ENCODE measurements at places on chromosomes 3 and 15.

DNA sequence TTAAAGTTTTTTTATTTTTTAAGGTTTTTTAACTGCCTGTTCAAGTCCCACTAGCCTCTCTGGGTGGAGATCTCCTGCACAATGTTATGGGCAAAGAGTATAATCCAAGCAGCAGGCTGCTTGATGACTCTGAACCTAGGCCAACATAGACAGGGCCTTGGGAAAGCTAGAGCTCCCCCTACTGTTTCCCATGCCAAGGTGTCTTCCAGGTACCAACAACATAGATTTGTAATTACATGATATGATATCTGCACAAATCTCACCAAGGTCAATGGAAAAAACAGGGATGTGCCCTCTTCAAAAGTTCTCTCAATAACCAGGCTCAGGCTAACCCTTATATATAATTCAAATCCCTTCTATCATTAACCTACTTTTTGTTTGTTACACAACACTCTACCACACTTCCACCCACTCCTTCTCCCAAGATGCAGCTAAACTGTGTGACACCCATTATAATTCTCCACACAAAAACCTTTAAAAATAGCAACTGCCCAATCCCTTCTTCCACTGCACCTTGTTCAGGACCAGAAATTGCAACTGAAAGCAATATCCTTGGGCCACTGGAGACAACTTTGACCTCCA, 43.8 kb downstream of the RBM15B start:
- DNase-seq: peak; percentile 4

- peak; percentile 71 for DNase-seq
Observed at GRCh38 chr15:75455424-75455981, 4.0 kb upstream of the SIN3A start.

GRCh38 chr3:39134305-39134704, 19.1 kb downstream of the CSRNP1 start:
- no peak for DNase-seq

GRCh38 chr3:152069871-152070270, 196.4 kb downstream of the SUCNR1 start:
- DNase-seq: no peak

DNA sequence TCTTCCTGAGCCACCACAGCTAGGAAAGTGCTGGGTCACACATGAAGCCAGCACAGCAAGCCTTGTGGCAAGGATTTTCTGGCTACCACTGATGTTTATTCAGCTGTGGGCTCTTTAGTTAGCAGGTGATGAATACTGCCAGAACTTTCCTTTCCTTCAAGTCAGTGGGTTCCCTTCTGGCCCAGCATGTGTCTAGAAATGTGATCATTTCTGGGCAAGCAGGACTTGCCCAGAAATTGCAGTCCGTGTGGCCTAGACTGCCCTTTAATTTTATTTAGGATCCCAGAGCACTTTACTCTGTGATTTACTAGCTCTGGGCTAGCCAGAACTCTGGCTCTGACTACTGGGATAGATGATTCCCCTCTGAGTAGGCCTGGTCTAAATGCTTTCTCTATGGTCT, 397.5 kb downstream of the ZIC4 start:
- DNase-seq: no peak

DNA sequence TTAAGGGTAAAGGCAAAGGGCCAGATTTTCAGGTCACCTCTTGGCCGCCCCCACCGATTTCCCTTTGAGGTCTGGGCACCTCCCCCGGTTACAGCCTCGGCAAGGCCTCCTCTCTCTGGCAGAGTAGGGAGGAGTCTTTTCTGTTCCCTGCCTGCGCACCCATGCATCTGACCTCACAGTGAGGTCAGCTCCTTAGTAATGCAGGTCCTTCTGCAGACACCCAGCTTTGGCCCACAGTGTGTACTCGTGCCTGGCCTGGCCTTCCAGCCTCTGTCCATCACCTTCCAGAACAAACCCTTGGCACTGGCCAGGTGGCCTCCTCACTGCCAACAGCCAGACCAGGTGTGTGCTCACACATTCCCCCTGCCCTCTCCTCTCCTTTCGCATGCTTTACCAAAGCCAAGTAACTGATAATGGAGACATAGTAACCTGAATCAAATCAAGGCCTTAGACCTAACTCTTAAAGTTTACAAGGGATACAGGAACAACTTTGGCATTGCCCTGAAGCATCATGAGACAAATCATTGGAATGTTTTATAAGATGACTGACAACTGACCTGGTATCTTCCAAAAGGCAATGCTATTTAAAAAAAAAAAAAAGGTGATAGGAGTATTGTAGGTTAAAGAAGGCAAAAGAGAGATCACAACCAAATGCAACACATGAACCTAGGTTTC, 61.3 kb downstream of the CORO2B start:
- no peak for DNase-seq

DNA sequence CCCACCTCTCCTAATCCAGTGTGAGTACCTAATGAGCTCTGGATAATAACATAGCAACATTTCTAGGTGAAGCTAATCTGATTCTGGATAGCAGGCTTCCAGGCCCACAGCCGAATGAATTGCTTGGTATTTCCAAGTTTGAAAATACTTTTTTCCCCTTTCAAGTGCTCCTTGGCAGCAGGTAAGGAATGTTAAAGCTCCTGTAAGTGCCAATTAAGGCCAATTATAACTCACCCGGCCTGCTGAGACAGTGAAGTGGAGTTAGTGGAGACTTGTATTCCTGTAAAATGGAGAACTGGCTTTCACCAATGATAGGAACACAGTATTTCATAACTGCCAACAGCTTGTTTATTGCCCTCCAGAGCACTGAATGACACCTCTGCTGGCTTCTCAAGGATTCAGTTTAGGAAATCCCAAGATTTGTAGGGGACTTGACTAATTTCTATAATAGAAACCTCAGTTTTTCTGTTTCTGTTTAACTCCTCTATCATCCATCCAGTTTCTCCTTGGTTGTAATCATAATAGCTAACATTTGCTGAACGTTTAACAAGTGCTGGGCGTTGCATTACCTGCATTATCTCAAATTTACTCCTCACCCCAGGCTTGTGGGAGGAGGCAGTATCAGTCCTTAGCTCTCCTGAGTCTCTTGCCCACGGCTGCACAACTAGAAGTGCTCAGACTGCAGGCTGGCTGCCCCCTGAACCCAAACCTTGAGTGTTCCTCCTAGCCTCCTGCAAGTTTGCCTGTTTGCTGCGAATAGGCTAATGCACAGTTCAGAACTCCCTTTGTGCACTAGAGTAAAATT, 52.7 kb upstream of the SCAANT1 start:
- DNase-seq: no peak

DNA sequence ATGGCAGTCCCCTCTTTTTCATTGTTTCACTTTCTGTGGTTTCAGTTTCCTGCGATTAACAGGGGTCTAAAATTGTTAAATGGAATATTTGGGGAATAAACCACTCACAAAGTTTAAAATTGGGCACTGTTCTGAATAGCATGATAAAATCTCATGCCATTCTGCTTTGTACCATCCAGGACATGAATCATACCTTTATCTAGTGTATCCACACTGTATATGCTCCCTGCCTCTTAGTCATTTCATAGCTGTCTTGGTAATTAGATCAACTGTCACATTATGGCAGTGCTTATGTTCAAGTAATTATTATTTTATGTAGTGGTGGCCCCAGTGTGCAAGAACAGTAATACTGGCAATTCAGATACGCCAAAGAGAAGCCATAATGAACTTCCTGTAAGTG, 734.5 kb downstream of the ZPLD1 start:
- DNase-seq: no peak

DNA sequence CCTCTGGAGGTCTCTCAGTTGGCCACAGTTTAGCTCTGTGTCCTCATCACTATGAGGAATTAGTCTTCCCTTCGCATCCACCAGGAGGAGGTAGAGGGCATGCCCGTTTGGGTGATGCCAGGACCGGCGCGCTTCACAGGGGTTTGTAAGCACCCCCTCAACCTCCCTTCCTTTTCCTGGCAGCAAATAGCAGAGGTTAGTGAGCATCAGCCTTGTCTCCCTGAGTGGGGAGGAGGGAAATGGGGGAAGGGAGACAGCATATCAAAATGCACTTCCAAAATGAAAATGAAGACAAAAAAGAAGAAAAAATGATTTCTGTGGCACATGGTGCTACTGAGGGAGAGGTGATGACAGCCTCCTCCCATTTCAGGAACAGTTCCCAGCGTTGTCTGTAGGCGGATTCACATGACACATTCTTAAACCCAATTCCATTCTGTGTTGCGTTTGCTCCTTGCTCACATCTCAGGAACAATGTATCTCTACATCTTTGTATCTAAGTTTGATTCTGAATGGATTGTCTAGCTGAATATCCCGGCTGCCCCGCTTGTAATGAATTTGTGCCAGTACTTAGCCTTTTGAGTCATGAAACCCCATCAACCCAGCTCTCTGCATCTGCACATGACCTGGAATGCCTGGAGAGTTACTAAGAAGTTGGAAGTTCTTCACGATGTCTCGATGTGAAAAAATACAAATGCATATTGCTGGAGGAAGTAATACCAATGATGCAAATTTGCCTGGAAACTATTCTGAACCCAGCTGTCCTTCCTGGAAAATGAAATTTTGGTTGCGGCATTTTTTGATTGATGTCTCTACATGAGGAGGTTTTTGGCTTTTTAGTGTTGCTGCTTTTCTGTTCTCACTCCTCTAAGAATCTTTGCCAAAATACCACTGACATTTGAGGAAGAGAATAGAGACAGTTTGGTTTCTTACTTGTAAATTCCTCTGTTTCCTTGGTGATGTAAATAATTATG, 45.2 kb downstream of the TYRO3 start:
- peak; percentile 22 for DNase-seq

DNA sequence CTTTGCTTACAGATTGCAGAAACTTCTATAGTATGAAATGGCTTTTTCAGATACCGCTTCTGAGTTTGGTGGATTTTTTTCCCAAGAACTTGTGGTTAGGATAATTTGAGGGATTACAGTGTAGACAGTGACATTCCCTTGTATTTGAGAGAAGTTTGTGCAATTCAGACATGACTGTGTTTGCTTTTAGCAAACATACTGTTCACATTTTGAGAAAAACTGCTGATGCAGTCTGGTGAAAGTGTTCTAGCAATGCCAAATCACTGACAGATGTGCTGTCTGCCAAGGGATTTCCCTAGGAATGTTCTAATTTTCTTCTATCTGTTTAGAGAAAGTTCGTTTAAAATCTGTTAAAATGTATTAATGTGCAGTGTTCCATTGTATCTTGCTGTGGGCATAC, 652.6 kb downstream of the FHIT start:
- DNase-seq: no peak

GRCh38 chr3:196493292-196493691, 10.3 kb downstream of the RNF168 start:
- DNase-seq: no peak

- DNase-seq: no peak
Observed at GRCh38 chr15:64058279-64058678, 12.0 kb upstream of the DAPK2 start.

DNA sequence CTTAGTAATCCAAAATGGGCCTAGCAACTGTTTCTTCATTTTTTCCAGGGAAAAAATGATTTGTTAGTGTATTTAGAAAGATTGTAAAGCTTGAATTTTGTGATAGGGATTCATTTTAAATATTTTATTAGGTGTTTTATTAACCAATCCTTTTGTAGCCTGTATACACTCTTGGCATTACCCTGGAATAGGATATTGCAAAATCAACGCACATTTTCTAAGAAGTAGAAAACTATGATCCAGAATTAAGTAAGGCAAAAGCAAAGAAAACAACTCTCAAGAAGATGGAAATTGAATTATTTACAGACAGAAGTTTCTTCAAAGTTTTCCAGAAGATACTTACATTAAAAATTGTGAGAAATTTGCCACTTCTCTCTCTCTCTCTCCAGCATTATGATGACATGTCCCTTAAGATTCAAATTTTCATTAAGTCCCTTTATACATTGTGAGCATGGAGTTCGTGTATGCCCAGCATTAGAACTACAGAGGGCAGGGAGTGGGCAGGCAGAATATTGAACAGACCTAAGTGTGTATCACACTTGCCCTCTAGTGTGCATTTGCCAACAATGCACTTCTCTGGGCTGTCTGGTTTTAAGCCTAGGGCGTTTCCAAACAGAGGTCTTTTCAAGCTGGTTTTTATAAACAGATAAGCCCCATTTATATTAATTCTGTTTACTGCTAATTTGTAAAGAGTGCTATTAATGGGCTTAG, 28.5 kb upstream of the CMSS1 start:
- DNase-seq: no peak

DNA sequence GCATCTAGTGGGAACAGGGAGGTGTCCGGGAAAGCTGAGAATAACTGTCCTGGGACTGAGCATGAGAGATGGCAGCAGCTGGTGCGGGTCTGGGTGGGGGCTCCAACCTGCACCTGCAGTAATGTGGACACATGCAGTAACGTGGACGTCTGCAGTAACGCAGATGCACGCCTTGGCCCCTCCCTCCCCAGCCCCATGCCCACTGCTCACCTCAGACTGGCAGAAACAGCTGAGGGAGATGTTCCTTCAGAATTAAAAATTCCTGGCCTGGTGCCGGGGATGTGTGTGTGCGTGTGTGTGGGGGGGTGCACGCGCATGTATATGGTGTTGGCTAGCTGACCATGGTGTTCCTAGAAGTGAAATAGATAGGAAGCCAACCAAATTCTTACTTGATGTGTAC, 86.7 kb upstream of the OXTR start:
- no peak for DNase-seq

GRCh38 chr15:40287968-40288367, 5.1 kb upstream of the ANKRD63 start:
- no peak for DNase-seq

DNA sequence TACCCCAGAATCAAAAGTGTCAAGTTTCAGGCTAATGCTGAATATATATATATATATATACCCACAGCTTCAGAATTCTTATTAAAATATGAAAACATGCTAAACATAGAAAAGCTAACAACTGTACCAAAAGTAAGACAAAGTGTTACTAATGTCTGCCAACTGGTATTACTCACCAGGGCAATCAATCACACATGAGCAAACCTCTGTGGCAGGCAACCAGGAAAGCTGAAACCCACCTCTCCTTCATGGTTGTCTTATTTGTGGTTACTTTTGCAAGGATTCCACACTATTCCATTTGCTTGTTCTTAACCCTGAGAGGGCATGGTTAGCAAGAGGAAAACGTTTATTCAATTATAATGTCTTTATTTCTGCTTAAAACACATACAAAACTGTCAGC, 512.3 kb upstream of the MDFIC2 start:
- DNase-seq: no peak

DNA sequence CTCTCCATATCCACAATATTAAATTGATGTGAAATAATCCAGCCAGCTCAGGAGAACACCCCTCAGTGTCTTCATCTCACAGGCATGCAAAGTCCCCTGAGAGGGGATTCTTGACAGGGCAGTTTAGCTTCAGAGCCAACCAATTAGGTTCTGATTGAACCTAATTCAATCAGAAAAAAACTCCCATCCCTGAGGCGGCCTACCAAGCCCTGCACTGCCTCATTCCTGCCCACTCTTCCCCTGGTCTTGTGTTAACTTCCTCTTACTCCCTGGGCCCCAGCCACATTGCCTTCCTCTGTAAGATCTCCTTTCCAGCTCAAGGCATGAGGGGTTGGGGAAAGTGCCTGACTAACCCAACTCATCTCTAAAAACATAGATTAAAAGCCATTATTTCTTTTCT, 46.1 kb downstream of the FRMD4B start:
- DNase-seq: no peak

GRCh38 chr3:180063783-180064182, 27.0 kb upstream of the PEX5L start:
- DNase-seq: no peak

- DNase-seq: no peak
Observed at GRCh38 chr3:25171118-25171807, 256.8 kb upstream of the RARB start.

- no peak for DNase-seq
Observed at GRCh38 chr3:143060906-143061305, 58.7 kb upstream of the CHST2 start.

GRCh38 chr3:168865022-168865551, 769.4 kb upstream of the GOLIM4 start:
- no peak for DNase-seq

GRCh38 chr15:80783260-80783659, 4.1 kb downstream of the CEMIP start:
- DNase-seq: no peak
